ENCODE measurements at places on chromosomes 12 and 14.
A peak's percentile ranks its signal among the peaks of the same experiment; 100 is the strongest.

- DNase-seq, result no peak
Observed at GRCh38 chr12:74431801-74432200, 105.8 kb upstream of the ATXN7L3B start.

DNA sequence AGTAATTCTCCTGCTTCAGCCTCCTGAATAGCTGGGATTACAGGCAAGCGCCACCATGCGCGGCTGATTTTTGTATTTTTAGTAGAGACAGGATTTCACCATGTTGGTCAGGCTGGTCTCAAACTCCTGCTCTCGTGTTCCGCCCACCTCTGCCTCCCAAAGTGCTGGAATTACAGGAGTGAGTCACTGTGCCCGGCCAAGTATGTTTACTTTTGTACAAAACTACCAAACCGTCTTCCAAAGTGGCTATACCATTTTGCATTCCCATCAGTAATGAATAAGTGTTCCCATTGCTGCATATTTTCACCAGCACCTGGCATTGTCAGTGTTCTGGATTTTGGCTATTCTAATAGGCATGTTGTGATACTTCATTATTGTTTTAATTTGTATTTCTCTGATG is 8.4 kb upstream of the KRT6A start:
- DNase-seq, result no peak

DNA sequence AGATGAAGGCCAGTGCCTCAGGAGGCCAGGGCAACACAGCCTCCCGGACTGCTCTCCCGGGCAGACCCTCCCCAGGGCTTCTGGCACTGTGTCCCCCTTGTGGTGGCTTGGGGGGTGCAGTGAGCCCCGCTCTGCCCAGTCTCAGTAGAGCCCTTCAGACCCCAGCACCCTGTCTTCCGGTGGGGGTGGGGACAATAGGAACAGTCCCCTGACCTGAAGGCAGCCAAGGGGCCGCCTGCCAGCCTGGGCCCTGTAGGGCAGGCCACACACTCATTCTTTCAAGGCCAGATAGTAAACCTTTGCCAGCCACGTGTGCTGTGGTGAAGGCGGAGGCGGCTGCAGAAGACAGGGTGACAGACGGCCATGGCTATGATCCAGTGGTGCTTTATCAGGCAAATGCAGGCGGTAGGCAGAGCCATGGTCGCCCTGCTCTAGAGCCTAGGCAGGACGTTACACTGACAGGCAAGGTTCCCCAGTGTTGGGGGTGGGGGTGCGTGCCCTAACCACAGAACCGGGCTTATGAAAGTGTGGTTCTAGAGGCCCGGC is 15.0 kb downstream of the ZFYVE21 start:
- no peak for DNase-seq

GRCh38 chr12:9118158-9118557 is 2.4 kb upstream of the A2M start:
- no peak for DNase-seq

- DNase-seq, result no peak
Observed at GRCh38 chr12:54225666-54226065, 36.9 kb upstream of the SMUG1 start.

- DNase-seq, result no peak
Observed at GRCh38 chr12:76859611-76860010, 19.2 kb downstream of the CSRP2 start.

GRCh38 chr12:125050868-125051267 is 14.4 kb upstream of the AACS start:
- DNase-seq, result no peak

GRCh38 chr12:58645946-58646345 is 274.4 kb downstream of the LRIG3 start:
- DNase-seq, result no peak

DNA sequence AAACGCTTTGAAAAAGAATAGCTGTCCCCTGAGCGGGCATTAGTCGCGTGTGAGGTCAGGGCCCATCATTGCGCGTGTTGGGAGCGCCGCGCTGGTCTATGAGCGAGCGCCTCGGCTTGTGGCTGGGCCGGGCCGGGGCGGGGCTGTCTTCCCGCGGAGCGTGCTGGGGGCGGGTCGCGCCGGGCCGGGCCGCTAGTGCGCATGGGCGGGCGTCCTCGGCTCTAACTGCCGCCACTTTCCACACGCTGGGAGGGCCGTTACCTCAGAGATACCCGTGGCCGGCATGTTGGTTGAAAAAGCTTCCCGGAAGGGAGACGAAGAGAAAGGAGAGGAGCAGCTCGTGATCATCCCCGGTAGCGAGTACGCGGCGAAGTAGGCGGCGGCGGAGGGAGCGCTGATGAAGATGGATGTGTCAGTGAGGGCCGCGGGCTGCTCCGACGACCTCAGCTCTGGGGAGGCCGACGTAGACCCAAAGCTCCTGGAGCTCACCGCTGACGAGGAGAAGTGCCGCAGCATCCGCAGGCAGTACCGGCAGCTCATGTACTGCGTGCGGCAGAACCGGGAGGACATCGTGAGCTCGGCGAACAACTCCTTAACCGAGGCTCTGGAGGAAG is at the start of gene EID3:
TSS of gene EID3 (plus strand) at position 202 of the 614 bp plus-strand sequence. CDS start at position 398, 196 bp downstream.
- peak; percentile 80 for DNase-seq

- DNase-seq, result no peak
Observed at GRCh38 chr12:121455766-121456420, 56.0 kb downstream of the RNF34 start.

DNA sequence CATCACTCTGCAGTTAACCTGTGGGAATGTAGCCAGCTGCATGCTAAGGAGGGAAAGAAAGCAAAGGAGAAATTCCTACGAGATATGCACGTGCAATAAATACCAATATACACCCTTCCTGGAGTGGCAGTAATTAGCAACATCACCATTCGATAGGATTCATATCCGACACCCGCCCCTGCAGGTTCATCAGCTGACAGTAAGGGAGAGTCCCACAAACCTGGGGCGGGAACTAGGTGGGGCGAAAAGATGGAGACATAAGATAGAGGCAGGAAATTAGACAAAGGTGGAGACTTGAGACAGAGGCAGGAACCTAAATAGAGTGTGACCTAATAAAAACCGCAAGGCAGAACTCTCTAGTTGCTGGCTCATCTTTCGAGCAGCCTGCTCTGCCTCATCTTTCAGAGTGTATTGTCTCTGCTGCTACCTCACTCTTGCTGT is 51.6 kb downstream of the PLEKHG3 start:
- no peak for DNase-seq

- no peak for DNase-seq
Observed at GRCh38 chr12:92360543-92360942, 214.9 kb upstream of the BTG1 start.

DNA sequence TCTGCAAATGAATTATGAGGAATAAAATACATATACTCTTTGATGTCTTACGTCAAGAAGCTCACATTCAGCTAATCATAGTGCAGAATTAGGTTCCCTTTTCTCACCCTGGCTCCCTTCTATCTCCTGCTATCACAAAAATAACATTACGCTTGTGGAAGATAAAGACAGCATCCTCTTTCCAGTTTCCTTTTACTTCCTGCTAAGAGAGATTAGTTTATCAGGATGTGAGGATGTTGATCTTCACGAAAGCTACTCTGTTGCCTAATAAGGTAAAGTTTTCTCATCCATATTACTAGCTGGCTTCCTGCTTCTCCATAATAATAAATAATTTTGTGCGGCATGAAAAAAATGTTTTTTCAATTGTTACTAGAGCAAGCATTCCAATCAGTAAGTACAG is 217.7 kb upstream of the DCN start:
- no peak for DNase-seq

- DNase-seq, result no peak
Observed at GRCh38 chr12:30930641-30931040, 4.1 kb downstream of the TSPAN11 start.
